GM23248 (cell line): ENCODE measurements at places on chromosomes 7 and 10. TPM values are rescaled to one million over a fixed set of nuclear protein-coding genes. Genes with fewer than 3 reads are reported as not detected.

The FANK1 gene
- 7.9 and 10.2 TPM in 2 replicates for polyA plus RNA-seq

DNA sequence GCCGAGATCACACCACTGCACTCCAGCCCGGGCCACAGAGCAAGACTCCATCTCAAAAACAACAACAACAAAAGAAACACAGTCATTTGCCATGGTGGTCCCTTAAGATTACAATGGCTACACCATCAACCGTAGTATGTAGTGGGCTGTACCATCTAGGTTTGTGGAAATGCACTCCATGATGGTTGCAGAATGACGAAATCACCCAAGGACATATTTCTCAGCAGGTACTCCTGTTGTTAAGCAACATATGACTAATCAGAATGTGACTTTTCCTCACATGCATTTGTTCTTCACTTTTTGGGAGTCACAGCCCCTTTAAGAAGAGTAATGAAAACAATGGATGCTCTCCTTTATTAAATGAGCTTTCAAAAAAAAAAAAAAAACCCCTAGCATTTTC, 11.0 kb downstream of the SVIL start:
- no peak for DNase-seq

DNA sequence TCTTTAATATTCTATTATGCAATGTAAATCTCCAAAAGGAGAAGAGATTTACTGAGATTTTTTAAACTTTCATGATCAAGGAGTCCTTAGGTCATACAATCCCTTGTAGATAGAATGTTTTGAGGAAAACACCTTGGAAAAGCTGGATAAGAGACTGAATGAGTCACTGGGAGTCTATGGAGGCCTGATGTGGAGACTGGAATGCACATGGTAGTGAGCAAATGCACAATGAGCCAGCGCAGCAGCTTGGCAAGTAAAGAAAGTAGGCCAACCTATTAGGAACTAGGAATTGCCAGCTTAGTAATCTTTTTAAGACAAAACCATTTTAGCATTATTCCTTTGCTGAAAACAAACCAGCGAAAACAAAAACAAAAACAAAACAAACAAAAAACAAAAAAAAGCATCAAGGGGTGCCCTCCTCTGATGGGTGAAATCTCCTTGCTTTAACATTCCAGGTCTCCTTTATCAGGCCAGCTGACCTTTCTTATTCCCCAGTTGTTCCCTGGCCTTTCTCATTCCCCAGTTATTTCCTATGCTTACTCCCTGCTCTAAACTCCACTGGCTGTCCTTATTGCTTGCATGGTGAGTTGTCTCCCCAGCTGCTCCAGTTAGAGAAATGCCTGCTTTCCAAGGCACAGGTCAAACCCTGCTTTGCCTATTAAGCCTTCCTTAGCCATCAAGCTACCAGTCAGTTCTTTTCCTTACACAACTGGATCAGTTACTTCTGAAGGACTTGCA, 135.8 kb downstream of the PLCE1 start:
- peak; percentile 91 for DNase-seq

DNA sequence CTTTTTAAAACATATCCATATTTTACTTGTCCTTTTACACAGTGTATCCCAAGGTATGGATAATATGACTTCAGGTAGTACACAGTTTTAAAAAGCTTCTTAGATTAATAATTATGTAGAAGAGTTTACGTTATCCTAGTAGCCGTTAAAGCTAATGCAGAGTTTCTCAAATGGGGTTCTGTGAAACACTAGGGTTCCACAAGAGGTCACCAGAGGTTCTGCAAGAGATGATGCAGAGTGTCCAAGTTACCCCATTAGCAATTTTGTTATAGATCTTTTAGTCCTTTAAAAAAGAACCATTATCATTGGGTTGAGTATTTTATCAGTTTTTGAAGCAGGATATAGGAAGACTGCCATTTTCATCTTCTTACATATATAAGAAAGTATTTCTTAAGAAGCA, 298.9 kb upstream of the HPS1 start:
- peak; percentile 1 for DNase-seq

GRCh38 chr7:106153891-106154449, 41.9 kb upstream of the SYPL1 start:
- peak; percentile 91 for DNase-seq

DNA sequence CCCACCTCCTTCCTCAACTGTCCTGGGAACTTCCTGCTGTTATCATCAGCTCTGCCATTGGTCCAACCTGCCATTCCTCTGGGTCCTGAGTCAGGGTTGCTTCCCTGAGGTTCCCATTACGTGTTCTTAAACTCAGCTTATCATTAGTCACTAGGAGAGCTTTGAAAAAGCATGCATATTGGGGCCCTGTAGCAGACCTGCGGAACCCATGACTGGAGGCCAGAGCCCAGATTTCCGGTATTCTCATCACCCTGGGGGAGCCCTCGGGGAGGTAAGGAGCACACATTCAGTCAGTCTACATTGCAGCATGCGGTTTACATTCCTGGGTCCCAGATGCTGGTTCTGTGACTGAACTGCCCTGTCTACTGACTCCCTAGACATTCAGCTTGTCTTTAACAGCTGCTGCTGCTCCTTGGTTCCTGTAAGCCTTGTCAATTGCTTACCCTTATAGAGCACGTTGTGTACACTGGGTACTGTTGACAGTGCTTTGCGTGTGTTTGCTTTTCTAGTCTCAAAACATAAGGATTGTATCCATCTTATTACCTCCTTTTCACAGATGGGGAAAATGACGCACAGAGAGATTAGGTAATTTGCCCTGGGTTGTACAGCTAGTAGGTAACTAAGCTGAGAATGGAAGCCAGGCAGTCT, 12.8 kb downstream of the CDHR3 start:
- DNase-seq: peak; percentile 50

DNA sequence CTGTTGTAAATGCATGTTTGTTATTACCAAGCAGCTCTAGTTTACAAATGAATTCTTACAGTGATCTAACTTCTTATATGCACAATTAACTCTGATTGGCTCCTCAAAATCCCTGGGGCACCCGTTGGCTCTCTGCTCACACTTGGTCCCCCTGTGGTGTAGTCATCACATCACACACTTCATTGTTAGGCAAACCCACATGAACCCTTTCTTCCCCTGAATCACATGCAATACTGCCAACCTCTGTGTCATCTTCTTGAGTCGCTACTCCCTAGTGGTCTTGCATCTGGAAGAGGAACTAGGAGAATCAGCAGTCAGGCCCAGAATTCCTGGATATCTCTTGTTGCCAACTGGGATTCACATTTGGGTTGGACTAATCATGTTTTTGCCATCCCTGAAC, 73.1 kb downstream of the CD36 start:
- DNase-seq: peak; percentile 90

- DNase-seq: no peak
Measured at GRCh38 chr10:103517234-103518085, 24.0 kb downstream of the NEURL1 start.

The INA gene
- 0.18 and 0.20 TPM in 2 replicates for polyA plus RNA-seq

The MYL7 gene
- polyA plus RNA-seq: 1.7 TPM in 1 of 2 replicates, not detected in the other
